Activated CD4-positive, alpha-beta T cell treated with anti-CD3 and anti-CD28 coated beads, Interleukin-2, Interleukin-6, amounts not matched to agents 100 ng/mL and 50 ng/mL, durations not matched to agents 16 hours and 8 hours (primary cell): ENCODE measurements at places on chromosomes 1 and 21.

GRCh38 chr1:156498432-156499193, 2.0 kb downstream of the MEF2D start:
- no peak for DNase-seq

GRCh38 chr1:215651867-215652266, 84.8 kb downstream of the KCTD3 start:
- no peak for DNase-seq

GRCh38 chr1:162994921-162995320, 74.2 kb upstream of the RGS4 start:
- no peak for DNase-seq

- DNase-seq: no peak
Measured at GRCh38 chr1:84253036-84253435, 48.5 kb upstream of the SAMD13 start.

DNA sequence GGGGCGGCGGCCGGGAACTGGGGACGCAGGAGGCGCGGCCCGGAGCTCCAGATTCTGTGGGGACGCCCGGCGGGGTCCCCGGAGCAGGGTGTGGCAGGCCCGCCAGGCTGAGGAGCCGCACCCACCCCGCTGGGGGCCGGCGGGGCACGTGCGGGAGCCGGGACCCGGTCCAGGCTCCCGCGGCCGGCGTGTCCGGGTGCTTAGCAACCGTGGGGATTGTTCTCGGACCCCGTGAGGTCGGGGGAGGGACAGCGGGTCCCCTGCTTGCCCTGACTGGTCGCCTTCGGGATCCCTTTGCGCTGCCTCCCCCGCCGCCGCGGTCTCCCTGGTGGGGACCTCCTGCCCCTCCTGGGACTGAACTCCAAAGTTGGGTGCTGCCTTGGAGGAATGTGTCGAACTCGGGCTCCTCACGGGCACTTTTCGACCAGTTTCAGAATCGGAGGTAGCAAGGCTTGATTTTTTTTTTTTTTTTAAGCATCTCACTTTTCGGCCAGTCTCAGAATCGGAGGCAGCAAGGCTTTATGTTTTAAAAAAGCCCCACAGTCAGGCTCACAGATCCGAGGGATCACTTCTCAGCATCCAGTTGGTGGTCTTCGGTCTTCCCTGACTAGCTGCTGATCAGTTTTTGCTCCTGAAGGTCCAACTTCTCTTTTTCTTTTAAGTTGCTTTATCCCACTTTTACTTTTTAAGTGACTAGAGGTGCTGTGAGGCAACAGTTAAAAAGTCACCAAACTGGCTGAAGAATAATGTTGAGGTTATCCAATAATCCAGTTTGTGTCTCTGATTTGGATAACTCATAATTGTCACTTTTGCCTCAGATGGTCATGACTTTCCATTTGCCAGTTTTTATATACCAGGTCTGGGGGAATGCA, 648 bp downstream of the FAM76A start:
- peak; percentile 55 for DNase-seq

DNA sequence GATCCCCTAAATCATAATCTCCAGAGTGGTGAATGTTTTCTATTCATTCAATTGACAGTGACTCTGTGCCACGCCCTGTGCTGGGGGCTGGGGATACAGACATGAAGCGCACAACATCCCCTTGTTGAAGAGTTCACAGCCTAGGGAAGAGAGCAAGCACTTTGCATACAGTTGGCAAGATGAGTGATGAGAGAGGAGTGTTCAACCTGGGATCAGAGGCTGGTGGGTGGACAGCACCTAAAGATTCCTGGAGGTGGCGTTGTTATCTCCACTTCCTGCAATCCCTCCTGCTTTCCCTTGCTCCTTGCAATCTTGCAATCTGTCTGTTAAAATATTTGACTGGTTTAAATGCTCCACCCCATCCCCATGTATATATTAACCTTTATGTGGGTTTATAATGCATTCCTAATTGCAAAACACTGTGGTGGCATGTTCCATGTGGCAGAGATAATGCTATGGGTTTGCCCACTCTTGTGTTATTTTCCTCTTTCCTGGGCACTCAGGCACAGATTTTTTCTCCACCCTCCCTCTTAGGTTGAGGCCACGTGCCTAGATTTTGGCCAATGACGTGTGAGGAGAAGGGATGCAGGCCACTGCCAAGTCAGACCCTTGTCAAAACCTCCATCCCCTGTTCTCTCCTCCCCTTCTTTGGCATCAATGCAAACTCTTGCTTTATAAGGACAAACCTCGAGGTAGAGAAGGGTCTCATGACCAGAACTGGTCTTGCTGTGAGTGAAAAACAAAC, 36.2 kb upstream of the GADD45A start:
- DNase-seq: no peak

DNA sequence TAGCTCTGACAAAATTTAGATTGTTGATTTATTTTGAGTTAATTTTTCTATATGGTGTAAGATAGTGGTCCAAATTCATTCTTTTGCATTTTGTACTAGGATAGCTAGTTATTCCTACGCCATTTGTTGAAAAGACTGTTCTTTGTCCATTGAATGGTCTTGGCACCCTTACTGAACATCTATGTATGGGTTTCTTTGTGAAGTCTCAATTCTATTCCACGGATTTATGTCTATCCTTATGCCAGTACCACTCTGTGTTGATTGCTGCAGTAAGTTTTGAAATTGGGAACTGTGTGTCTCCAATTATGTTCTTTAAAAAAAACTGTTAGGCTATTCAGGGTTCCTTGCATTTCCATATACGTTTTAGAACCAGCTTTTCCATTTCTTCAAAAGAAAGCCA, 145.7 kb downstream of the ZNF644 start:
- DNase-seq: no peak

DNA sequence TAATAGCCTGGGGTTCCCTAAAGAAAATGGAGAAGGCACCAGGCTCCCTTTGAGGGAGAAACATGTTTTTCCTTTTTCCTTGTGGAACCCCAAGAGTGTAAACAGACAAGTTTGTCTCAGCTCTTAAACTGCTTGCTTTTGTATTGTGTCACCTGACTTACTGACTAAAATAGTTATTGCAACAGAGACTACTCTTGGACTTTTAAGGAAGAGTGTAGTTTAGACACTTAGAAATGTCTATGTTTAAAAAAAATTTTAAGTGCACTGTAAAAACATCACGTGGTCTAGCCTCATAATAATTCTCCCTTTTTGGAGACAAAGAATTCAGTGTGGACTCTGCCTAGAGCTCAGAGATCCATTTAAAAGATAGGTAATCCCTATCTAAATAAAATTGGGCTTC, 141.1 kb downstream of the TRIM33 start:
- DNase-seq: no peak

DNA sequence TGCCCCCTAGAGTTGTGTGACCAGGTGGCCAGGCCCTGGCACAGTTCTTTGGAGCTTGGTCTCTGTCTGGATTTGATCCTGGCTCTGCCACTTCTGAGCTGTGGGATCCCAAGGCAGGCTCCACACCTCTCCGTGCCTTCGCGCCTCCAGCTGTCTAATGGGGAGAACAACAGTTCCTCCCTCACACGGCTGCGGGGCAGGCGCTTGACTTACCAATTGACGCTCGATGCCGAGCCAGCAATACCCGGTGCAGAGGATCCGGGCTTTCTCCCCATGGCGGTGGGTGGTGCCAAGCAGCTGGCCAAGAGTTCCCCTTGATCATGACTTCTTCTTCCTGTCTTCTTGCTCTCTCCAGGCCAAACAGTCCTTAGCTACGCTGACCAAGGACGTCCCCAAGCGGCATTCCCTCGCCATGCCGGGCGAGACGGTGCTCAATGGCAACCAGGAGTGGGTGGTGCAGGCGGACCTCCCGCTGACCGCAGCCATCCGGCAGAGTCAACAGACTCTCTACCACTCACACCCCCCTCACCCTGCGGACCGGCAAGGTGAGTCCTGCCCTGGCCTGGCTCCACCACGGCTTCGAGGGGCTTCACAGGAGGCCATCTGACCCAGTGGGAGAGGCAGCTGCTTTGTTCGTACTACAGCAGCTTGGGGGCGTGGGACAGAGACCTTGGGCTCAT, 97.7 kb upstream of the TMEM51 start:
- no peak for DNase-seq

GRCh38 chr1:245489838-245490237, 335.1 kb downstream of the KIF26B start:
- no peak for DNase-seq

GRCh38 chr1:209202830-209203532, 380.5 kb upstream of the CAMK1G start:
- peak; percentile 22 for DNase-seq

GRCh38 chr1:226980122-226980560, 40.0 kb downstream of the COQ8A start:
- no peak for DNase-seq

GRCh38 chr1:176847052-176847451, 317.5 kb downstream of the ASTN1 start:
- no peak for DNase-seq

DNA sequence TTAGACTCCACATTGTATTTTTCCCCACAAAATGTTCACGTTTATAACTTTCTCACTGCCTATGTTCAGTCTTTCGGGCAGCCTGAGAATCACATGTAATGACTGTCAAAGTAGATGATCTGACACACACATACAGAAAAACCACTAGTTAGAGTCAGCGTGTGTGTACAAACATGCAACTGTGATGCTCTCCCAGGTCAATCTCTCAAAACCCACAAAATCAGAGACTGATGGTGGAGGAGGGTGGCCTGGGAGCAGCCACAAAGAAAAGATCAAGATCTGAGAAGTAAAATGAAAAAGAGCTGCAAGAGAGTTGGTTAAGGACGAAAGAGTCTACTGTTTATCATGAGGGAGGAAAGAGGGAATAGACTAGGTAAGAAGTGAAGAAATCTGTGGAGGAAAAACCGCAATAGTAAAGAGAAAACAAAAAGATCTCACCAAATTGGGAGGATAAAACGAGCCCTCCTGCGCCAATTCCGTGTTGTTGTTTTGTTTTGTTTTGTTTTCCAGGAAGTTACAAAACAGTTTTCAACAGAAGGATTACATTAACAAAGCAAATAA, 2.3 kb downstream of the EGLN1 start:
- peak; percentile 48 for DNase-seq

DNA sequence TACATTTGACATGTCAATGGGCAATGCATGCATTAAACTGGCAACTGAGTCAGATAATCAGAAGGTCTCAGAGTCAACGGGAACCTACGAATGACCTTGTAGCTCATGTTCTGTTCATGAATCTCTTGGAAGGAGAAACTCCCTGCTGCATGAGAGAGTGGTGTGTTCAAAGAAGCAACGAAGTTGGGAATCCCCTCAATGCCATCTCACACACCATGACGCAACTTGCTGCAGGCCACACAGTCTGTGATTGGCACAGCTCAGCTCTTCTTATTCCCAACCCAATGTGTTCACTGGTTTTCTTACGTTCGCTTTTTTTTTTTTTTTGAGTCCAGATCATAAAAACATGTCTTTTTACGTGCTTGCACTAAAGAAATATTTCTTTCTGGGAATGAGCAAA, 53.5 kb upstream of the PRDM2 start:
- DNase-seq: no peak

GRCh38 chr1:94126651-94127050, 5.7 kb upstream of the ABCA4 start:
- DNase-seq: no peak

DNA sequence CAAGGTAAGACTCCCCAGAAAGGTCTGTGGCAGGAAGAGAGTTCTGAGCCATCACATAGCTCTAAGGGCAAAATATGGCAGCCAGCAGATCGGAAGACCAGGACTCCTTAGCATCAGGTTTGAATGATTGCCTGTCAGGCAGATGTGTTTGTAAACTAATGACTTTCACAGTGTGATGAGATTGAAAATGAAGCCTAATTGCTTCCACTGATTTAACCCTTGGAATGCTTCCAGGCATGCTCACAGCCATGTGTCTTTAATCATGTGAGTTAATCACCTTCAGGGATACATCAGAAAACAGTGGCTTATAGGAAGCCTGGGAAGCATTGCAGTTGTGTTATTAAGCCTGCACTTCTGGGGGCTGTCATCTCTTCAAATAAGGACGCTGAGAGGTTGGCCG, 82.8 kb downstream of the LRRC53 start:
- DNase-seq: no peak

DNA sequence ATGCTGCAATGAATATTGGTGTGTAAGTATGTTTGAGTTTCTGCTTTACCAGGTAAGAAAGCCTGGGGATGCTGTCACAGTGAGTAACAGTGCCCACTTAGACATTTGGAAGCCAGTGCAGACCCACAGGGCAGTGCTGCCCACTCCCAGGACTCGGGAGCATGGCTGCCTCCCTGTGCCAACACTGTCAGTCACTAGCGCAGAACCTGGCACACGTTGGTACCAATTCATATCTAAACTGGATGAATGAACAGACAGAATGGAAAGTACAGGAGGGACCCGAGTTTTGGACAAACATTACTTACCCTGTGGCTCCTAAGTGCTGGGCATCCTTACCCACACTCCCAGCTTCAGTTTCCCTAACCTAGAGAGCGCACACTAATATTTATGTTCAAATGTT, 1.6 kb upstream of the EVA1C start:
- no peak for DNase-seq

DNA sequence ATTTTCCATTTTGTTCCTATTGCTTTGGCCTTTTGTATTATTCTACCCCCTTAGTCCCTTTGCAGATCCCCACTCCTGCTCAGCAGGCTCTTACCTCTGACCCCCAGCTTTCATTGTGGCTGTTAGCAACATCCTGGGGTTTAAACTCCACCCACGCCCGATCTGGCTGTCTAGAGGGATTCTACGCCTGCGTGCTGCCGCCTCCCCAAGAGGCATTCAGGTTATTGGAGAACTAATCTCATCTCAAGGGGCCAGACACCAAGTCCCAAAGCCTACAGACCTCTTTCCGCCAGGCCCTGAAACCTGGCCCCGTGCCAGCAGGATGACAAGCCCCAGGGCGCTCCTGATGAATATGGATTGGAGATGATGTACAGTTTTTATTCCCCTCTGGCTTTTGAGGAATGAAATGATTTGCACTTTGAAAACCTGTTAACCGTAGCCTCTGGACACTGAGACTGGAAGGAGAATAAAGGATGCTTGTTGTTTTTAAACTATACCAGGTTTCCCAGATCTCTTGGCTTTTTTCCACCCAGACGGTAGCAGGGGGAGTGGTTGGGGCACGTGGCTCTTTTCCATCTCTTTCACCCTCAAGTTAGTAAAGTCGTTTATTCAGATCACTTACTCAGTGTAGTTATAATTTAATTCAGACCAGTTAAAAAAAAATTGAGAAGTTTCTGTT, 14.5 kb upstream of the IKBKE start:
- no peak for DNase-seq

- DNase-seq: no peak
Measured at GRCh38 chr1:100882698-100883097, 11.9 kb downstream of the EXTL2 start.

- DNase-seq: peak; percentile 62
Measured at GRCh38 chr1:107949467-107950253, 15.3 kb downstream of the VAV3 start.
